ENCODE measurements at places on chromosomes 2 and 18.
A peak's percentile ranks its signal among the peaks of the same experiment; 100 is the strongest.

DNA sequence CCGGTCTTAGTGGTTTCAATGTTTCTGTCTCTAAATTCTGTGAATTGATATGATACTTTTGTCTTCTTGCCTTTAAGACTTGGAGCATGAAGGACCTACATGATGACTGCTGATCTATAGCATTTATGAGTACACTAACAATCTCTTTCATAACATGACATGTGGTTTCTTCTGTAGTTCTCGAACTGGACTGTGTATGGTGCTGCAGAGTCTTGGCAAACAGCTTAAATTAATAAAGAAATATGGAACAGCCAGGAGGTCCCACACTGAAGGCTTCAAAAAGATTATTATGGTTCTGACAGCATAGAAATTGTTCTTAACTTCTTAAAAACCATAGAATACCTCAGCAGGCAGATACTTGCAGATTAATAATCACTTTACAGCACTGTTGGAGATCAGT is 145.0 kb downstream of the DCC start:
- H3K27ac ChIP-seq = no peak overlapping the region
- H3K27me3 ChIP-seq = no peaks in the 10 kb centered on the region

DNA sequence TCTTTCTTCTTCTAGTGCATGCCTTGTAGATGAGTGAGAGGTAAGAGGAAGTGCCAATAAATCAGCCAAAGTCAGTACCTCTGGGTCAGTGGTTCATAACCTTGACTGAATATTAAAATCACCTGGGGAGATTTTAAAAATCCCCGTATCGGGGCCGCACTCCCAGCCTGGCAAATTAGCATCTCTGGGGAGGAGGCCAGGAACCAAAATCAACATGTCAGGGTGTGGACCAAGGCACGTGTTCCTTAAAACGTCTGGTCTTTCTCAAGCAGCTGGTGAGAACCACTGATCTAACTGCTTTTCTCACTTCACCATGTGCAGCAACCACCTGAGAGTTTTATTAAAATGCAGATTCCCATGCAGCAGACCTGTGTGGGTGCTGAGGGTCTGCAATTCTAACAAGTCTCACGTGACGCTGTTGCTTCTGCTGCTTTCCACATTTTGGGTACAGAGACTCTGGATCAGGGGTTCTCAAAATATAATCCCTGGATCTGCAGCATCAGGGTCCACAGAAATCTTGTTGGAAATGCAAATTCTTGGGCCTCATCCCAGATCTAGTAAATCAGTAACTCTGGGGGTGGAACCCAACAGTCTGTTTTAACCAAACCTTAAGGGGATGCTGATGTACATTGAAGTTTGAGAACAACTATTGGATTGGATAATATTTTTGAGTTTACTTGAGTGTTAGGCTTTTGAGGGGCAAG is 49.5 kb downstream of the CHST9 start:
- no peak for DNase-seq
- H3K36me3 ChIP-seq = no peaks in the 10 kb centered on the region
- H3K27me3 ChIP-seq = no peaks in the 10 kb centered on the region

- DNase-seq = no peak
- no peak overlapping the region for H3K27ac ChIP-seq
- H3K4me1 ChIP-seq = no peaks in the 10 kb centered on the region
- peaks cover 4% of the 10 kb centered on the region for H3K36me3 ChIP-seq
- H3K4me3 ChIP-seq = no peak overlapping the region
Observed at GRCh38 chr2:138485019-138485418, 16.6 kb upstream of the SPOPL start.

DNA sequence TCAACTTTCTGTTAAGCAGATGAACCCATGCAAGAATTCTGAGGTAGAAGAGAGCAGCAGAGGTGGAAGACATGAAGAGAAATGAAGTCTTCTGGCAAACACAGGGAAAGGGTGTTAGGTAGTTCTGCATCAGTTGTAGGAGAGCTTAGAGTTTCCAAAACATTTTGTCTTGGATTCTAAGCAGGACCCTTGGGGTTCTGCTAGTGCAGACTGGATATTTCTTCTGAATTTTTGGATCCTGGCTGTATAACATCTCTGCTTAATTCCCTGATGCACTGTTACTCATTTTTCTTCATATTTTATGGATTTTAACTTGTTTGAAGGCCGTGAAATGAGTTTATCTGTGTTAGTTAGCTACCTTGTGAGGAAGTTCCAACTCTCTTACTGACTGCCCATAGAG is 208.7 kb upstream of the SLC35G4 start:
- H3K27me3 ChIP-seq = no peaks in the 10 kb centered on the region
- DNase-seq = no peak
- no peaks in the 10 kb centered on the region for H3K36me3 ChIP-seq

DNA sequence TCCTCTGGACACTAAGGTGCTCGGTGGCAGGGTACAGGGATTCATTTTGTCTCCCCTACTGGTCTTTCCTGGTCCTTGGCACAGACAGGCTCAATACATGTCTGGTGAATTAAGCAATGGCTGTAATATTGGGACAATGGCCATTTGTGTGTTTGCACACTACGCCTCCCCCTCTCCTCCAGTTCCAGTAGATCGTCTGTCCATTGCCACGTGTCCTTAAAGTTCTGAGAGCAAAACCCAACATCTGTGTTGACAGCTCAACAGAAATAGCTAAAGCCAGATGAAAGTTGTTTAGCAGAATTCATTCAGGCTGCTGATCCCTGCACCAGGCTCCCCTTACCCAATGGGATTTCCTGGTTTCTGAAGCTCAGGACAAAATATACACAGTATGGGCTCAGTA is 9.0 kb upstream of the FABP1 start:
- H3K4me1 ChIP-seq = no peaks in the 10 kb centered on the region
- no peak for DNase-seq
- H3K27ac ChIP-seq = no peak overlapping the region
- no peaks in the 10 kb centered on the region for H3K36me3 ChIP-seq

GRCh38 chr2:172978063-172978383 is 97.6 kb upstream of the MAP3K20 start:
- H3K27me3 ChIP-seq = peaks cover 24% of the 10 kb centered on the region
- no peaks in the 10 kb centered on the region for H3K36me3 ChIP-seq
- no peak overlapping the region for H3K4me3 ChIP-seq
- no peak overlapping the region for H3K27ac ChIP-seq
- DNase-seq = no peak
- H3K4me1 ChIP-seq = no peaks in the 10 kb centered on the region

DNA sequence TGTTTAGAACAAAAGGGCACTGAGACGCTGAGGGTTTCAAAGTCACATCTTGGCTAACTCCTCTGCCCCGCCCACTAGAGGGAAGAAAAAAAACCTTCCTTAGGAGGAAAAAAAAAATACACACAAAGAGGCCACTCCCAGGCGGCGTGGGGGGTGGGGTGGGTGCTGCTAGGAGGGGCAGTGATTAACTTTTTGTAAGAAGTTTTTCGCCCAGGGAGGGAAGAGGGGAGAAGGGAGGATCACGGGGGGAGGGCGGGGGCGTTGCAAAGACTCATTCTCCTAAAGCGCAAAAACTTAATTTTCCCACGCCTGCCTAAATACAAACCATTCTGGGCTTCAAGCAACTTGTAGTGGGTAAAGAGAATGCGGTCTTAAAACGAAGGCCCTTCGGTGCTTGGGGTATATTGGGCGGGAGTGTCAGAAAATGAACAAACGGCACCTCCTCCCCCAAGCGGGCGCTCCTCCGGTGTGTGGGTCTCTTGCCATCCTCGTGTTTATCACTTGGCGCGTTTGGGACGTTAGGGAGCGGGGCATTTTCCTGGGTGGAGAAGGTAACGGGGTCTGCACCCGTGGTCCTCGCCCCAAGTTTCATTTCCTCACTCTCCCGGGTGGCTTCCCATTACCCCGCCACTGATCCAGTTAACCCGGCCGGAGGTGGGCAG is 1.7 kb downstream of the CXCR4 start:
- H3K4me3 ChIP-seq = peak overlapping the region; percentile 98
- H3K36me3 ChIP-seq = peaks cover 52% of the 10 kb centered on the region
- DNase-seq = peak; percentile 82
- peaks cover 2% of the 10 kb centered on the region for H3K27me3 ChIP-seq

DNA sequence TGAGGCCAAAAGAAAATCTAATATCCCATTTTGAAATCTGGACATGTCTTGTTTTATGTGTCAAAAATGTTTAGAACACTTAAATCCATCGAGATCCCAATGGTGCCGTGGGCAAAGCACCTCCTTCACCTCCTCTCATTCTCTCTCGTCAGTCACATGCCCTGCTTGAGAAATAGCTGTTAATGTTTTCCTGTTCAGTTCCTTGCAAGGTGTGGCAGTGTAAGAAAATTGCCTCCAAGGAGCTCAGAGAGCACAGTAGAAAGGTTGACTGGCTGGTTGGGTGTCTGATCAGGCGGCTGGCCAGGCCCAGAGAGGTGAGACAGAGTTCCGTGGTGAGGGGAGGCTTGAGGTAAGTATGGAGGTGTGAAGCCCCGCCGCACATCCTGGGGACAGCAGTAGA is 210.2 kb downstream of the TSN start:
- no peak overlapping the region for H3K4me3 ChIP-seq
- peaks cover 4% of the 10 kb centered on the region for H3K27me3 ChIP-seq
- no peaks in the 10 kb centered on the region for H3K4me1 ChIP-seq
- no peak overlapping the region for H3K27ac ChIP-seq

DNA sequence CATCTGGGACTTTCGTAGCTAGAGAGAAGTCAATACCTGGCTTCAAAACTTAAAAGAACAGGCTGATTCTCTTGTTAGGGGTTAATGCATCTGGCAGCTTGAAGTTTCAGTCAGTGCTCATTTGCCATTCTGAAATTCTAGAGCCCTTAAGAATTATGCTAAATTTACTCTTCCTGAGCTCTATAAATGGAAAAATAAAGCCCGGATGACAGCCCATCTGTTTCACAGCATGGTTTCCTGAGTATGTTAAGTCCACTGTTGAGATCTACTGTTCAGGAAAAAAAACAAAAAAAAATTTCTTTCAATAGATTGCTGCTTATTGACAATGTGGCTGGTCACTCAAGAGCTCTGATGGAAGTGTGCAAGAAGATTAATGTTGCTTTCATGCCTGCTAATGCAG is 101.3 kb upstream of the RPE start:
- no peaks in the 10 kb centered on the region for H3K36me3 ChIP-seq
- no peak for DNase-seq
- no peak overlapping the region for H3K4me3 ChIP-seq
- peaks cover 3% of the 10 kb centered on the region for H3K27me3 ChIP-seq
- H3K27ac ChIP-seq = no peak overlapping the region

DNA sequence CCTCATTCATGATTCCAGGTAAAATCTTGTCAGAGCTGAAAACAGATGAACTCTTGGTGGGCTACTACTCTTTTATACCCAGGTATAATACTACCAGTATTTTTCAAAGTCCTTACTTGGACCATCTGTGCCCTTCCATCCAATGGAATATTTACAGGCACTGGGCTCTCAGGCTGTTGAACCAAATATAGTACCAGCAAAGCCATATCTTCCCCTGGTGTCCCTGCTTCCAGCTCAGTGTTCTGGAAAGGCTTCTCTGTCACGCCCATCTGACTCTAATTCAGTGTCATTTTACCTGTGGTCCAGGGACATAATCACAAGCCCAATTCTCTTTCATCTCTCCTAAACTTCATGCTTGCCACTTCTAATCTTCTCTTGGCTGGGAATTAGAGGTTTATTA is 119.2 kb upstream of the STK17B start:
- H3K27ac ChIP-seq = no peak overlapping the region
- H3K4me3 ChIP-seq = no peak overlapping the region
- no peak for DNase-seq
- no peaks in the 10 kb centered on the region for H3K36me3 ChIP-seq
- H3K27me3 ChIP-seq = no peaks in the 10 kb centered on the region

GRCh38 chr2:105404736-105405135 is 5.9 kb upstream of the FHL2 start:
- no peaks in the 10 kb centered on the region for H3K4me1 ChIP-seq
- no peaks in the 10 kb centered on the region for H3K36me3 ChIP-seq
- DNase-seq = no peak
- H3K27ac ChIP-seq = no peak overlapping the region
- H3K27me3 ChIP-seq = peaks cover 16% of the 10 kb centered on the region
- no peak overlapping the region for H3K4me3 ChIP-seq

DNA sequence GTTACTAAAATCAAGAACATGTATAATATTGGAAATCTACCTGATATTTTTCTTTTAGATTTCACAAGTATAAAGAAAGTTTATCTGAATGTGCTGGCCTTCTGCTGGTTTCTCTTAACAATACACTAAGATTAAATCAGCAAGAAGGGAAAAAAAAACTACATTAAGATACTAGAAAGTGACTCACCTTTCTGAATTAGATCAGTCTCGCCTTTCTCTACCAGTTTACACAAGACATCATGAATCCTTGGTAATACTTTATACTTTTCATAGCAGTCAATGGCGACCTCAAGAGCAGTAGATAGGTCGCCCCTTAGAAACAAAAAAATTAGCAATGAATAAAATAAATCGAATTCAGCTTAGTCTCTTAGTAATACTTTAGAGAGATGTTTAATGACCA is 61.2 kb downstream of the LRPPRC start:
- no peak overlapping the region for H3K4me3 ChIP-seq
- no peak for DNase-seq
- H3K36me3 ChIP-seq = peaks cover 38% of the 10 kb centered on the region
- no peak overlapping the region for H3K27ac ChIP-seq
- H3K27me3 ChIP-seq = no peaks in the 10 kb centered on the region

DNA sequence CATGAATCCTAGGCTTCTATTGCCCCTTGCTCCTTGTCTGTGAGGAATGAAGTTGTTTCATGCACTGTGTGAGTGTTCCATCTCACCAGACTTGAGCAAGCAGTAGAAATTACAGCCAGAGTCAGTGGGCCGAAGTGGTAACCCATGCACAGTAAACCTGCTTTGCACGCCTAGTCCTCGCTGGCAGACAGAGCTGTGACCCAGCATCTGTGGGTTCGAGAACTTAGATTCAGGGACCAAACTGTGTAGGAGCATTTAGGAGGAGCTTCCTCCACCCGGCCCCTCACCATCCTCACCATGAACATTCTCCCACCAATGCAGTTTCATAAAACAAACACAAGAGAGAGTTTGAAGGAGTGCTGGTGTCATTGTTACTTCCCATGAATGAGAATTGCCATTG is 21.6 kb upstream of the TEX51 start:
- H3K27me3 ChIP-seq = no peaks in the 10 kb centered on the region
- DNase-seq = no peak
- no peak overlapping the region for H3K4me3 ChIP-seq

DNA sequence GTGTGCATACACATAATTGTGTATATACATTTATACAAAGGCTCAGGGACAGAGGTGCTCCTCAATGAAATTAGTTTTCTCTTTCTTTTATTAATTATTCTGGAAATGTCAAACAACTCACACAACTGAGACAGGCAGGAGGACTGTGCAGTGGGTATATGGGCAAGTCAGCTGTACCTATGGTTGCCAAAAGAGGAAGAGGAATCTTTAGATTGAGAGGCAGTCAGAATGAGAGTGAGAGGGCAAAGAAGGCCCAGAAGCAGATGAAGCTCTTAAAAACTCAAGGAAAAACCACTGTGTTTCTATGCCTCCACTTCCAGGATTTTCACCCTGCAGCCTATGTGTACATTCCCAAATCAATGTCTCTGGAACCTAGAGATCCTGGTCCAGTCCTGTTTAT is 79.1 kb downstream of the CACNB4 start:
- DNase-seq = no peak
- no peaks in the 10 kb centered on the region for H3K4me1 ChIP-seq
- peaks cover 4% of the 10 kb centered on the region for H3K27me3 ChIP-seq
- no peak overlapping the region for H3K27ac ChIP-seq
